GM12865 (cell line): ENCODE measurements at places on chromosomes 2 and 18.

GRCh38 chr2:124145982-124146381 is 120.9 kb downstream of the CNTNAP5 start:
- no peak for DNase-seq

- DNase-seq = no peak
These were observed 8.1 kb upstream of the SANBR start for GRCh38 chr2:61057562-61057961.

DNA sequence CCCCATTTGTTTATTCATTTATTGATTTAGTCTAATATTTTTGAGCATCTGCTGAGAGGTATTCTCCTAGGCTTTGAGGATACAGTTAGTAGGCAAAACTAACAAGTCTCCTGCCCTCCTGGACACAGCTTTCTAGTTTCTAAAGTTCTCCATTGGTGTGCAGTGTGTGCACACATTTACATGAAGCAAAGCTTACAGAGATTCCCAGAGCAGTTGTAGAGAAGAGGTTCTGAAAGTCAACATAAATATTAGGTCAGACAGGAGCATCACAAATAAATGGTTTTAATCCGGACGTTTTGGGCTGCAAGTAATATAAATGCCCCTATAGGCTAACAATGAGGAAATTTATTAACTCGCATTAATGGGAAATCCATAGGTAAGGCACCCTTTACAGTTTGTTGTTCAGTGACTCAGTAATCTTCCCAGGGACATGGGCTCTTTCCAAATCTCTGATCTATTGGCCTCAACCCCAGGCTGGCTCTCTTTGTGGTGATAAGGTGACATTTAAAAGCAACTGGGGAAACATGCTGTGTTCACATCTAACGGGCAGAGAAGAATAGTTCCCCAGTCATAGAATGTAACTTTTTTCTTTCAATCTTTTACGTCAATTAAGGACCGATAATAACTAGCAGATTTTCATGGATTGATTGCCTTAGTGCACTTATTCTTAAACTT is 407.2 kb downstream of the PTPRM start:
- DNase-seq = no peak

DNA sequence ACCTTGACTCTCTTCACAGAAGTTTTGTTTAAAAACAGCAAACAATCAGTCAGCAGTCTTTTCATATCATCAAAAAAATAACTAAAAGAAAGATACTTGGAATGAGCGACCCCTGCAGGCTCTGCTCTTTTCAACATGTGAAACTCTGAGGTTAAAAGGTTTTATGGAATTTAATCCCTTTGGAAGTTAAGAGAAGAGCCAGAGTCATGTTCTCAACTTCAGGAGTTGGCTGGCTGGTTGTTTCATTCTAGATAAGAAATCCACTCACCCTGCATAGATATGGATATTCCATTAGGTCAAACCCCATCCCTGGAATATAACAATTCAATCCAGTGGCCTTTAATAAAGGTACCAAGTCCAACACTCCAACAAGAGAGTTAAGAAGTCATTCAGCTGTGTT is 115.6 kb upstream of the RMDN2 start:
- no peak for DNase-seq

- no peak for DNase-seq
These were observed 66.5 kb downstream of the USP37 start for GRCh38 chr2:218501665-218502064.

GRCh38 chr2:70887550-70888246 is 48.0 kb upstream of the ATP6V1B1 start:
- DNase-seq = peak; percentile 40

DNA sequence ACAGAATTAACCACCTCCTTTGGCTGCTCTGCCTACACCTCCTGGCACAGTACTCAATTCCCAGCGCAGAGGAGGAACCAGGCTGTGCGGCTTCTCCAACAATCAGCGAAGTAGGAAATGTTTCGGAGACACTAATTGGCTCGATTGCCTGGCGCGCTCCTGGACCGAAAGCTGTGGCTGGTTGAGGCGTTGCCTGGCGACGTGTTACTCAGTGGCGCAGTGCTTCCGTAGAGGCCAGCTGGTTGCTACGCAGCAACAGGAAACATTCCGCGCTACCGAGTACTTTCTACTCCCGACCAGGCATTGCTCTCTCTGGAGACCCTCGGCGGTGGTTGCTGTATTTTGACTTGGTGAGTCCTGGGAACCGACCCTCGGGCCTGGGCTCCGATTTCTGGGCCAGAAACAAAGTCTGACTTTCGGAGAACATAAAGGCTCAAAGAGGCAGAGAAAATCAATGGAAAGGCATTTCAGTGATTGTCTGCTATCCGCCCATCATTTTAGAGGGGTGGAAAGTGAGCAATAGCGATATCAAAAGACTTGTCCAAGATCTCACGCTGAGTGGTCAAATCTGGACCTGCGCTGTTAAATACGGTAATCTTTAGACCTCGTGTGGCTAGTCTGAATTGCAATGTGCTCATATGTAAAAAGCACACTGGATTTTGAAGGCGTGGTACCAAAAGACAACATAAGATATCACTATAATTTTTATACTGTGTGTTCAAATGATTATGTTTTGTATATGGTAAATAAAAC is at the start of gene DNAH6:
Gene DNAH6, plus strand, starts transcription at position 265 of the 753 bp plus-strand sequence. CDS start 1,329 bp downstream, outside the sequence.
- peak; percentile 52 for DNase-seq

DNA sequence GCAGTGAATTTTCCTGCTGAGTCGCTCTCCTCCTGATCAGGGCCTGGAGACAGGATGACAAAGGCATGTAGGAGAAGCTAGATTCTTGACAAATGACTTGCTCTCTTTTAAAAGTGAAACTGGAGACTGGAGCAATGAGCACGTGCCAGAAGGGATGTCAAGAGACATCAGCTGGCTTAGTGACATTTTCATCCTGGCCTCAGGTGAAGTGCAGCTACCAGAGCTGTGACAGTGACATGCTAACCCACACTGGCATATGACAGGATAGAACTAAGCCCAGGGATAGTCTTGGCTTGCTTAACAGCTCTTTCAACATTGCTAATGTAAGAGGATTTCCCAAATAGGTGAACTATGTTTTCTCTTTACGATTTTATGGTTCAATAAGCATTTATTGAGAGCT is 757.5 kb upstream of the DDX18 start:
- DNase-seq = no peak

DNA sequence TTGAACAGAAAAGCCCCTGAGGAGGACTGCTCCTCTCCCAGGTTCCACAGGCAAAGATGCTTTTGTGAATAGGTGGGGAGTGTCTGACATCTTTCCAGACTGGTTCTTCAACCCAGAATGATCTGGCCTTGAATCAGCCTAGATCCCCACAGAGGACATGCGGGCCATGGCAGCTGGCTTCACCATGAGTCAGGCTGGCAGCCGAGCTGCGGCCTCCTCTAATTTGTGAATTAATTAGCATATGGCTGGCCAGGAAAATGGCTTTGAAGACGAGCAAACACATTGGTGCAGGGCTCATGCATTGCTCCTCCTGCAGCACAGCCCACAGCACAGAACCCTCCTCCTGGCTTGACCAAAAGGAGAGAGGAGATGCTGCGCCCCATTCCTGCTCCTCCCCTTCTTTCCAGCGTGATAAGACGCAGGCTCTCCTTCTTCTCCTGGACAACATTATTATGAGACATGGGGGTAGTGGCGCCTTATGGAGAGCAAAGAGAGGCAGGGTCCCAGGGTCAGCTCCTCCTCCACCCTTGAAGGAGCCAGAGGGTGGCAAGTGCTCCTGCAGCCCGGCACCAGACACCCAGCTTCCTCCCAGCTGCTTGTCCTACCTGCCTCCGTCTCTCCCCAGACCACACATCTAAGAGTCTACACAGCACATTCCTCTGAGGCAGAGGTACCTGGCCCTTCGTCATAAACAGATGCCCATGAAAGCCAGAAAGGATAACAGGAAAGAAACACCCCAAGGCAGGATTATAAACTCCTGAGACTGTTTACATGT is 66.7 kb downstream of the EDAR start:
- DNase-seq = no peak

DNA sequence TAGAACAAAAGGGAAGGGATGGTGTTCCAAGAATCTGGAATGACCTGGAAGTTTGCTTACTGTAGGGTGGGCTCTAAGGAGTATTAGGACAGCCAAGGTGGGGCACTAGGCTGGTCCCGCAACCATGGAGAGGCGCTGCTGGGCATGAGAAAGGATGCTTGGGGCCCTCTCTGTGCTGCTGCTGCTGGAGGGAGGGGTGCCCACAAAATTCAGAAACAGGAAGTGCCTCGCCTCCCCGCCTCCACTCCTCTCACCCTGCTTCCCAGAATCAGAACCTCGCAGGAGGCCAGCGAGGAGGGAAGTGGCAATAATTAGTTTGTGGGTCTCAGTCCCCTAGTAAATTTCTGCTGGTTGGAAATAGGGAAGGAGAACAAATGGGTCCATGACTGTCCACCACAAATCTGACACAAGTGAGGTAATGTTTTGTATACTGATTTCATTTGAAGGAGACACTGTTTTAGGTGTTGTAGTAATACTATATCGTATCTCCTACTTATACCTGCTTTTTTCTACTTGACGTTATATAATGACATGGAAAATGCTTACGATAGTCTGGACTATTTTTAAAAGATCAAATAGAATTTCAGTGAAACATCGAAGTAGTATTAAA is 7.9 kb upstream of the PDCL3 start:
- DNase-seq = no peak

GRCh38 chr18:9910661-9911060 is 3.2 kb upstream of the VAPA start:
- DNase-seq = no peak

DNA sequence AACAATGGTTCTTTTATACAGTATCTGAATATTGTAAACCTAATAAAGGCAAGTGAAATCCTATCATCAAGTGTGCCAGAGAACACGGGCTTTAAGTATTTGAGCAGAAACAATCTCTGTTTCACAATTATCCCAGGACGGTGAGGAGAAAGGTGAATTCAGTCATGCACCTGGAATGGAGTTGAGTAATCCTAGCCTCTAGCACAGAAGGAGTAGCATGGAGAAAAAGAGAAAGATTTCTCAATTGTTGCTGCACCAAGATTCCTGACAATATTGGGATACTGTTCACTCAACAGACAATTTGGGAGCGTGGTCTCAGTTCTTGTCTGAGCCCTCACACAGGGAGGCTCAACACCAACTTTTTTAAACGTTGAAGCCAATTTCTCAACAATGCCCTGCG is 510.6 kb downstream of the SOX11 start:
- DNase-seq = no peak

DNA sequence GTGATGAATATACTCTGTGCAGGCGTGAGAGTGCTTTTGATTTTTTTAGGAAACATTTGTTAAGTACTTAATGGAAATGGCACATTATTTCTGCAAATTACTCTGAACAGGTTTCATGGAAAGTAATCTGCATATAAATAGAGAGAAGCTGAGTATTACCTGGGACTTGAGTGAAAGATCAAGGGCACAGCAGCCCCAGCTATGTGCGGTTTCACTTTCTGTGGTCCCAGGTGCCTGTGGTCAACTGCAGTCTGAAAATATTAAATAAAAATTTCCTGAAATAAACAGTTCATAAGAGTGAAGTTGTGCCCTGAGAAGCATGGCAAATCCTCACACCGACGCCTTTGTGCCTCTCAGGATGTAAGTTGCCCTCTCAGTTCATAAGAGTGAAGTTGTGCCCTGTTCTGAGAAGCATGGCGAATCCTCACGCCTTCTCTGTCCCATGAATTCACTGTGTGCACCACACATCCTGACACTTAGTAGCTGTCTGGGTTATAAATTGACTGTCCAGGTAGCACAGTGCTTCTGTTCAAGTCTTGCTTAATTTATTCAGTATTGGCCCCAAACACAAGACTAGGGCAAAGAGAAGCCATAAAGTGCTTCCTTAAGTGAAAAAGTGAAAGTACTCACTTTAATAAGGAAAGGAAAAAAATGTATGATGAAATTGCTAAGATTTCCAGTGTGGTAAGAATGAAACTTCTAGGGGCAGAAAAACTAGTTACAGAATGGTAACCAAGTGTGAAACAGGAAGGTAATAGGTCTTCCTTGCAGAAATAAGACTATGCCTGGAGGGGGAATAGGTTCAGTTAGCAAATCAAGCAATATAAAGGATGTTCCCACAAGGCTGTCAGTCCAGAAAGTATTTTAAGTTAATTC is 4.3 kb upstream of the SNTG2 start:
- peak; percentile 10 for DNase-seq

DNA sequence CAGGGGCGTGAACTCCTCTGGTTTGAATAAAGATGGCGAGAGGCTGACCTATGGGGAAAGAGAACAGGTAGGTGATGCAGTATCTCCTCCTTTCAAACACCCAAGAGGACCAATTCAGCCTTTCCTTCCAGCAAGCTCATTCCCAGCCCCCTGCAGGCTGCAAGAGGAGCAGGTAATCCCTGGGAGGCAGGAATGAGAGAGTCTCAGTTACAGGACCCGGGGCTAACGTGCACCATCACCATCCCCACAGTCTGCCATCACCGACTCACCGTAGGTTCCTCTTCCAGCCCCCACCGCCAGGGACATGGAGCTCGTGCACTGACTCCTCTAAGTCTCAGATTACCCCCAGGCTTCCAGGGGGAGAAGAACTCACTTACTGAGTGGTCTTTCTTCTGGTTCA is 26.7 kb downstream of the XDH start:
- DNase-seq = no peak

DNA sequence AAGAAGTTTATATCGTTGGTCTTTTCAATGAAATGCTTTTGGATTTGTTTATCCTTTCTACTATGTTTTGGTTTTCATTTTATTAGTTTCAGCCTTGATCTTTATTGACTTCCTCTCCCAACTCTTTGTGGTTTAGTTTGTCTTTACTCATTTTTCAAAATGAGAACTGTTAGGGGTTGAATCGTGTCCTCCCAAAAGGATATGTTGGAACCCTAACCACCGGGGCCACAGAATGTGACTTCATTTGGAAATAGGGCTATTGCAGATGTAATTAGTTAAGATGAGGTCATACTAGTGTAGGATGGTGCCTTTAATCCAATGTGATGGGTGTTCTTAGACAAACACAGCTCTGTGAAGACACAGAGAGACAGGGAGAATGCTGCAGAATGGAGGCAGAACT is 60.4 kb upstream of the IL1R2 start:
- DNase-seq = no peak

GRCh38 chr2:38661306-38661705 is 4.6 kb upstream of the GALM start:
- no peak for DNase-seq

GRCh38 chr2:230414302-230414701 is 1.7 kb upstream of the SP100 start:
- DNase-seq = no peak

- peak; percentile 58 for DNase-seq
These were observed 537 bp downstream of the AGFG1 start for GRCh38 chr2:227472265-227473121.

GRCh38 chr2:182941121-182941722 is 74.8 kb upstream of the FRZB start:
- no peak for DNase-seq

DNA sequence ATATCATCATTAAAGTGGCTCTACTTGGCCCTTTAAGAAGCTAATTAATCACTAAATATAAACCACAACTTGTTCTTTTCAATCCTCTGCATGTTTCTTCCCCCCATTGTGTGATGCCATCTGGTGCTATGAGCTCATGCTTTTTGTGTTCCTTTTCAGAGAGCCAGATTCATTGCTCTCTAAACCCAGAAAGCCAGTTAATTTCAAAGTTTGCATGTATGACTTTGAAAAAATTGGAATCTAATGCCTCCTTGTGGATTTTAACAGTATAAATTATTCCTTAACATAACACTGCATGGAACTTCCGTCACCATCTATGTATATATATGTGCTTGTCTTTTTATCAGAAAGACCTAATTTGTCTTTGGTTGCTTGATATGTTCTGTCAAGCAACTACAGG is 31.1 kb downstream of the TMEM178A start:
- no peak for DNase-seq

GRCh38 chr18:13278062-13278630 is 59.6 kb downstream of the LDLRAD4 start:
- DNase-seq = no peak
